Muscle of arm (tissue), 14 donors: ENCODE measurements at places on chromosomes 1 and 21.

- DNase-seq, result no peak
Observed at GRCh38 chr1:70415882-70416281, 4.8 kb downstream of the CTH start.

- no peak for DNase-seq
Observed at GRCh38 chr1:118992237-118992825, 4.2 kb upstream of the TBX15 start.

DNA sequence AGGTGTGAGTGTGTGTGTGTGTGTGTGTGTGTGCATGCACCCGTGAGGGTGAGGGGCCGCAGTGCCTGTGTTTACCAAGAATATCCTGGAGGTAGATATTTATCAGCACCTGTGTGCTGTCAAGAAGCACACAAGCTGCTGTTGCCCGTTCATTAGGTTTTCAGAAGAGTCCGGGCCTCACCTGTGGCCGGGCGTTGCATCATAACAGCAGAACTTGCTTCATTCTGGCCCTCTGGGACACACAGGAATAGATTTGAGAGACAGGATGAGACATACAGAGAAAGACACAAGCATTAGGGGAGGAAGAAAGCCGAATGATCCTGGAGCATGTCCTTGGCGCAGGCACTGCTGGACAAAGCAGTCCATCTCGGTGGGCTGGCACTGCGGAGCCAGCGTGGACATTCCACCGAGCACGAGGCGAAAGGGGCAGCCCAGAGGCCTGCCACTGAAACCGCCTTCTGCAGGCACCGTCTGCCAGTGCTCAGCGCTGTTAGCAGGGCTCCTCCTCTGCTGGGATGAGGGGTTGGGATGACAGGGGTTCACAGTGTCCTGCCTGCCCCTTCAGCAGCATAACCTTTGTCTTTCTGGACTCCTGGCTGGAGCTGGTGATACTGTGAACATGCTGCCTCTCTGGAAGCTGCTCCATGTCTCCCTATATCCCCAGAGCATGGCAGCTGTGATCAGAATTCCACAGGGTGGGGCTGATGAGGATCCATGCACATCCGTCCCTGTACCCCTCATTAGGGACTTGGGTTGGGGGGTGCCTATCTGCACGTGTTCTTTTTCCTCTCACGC is 81.1 kb downstream of the PEX14 start:
- no peak for DNase-seq

- DNase-seq, result no peak
Observed at GRCh38 chr1:36645867-36646266, 163.2 kb upstream of the CSF3R start.

- no peak for DNase-seq
Observed at GRCh38 chr21:45613881-45614280, 29.6 kb upstream of the PCBP3 start.

DNA sequence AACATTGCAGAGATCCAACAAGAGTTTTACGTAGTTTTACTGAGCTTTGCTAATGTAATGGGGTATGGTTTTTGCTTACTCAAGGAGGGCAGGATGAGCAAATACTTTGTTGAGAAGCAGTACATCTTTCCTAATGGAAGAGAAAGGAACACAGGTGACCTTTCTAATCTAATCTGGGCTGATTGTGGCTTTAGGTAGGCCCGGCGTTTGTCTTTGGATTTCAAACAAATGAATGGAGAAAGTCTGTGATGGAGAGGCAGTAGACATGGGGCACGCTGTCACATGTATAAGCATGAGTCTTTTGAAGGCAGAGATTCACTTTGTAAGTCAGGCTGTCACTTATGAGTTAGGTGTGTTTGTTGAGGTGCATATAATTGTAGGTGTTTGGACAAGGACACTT is 1.7 kb downstream of the PLEKHM2 start:
- DNase-seq, result no peak

- DNase-seq, result no peak
Observed at GRCh38 chr1:172851077-172851476, 192.2 kb downstream of the FASLG start.

DNA sequence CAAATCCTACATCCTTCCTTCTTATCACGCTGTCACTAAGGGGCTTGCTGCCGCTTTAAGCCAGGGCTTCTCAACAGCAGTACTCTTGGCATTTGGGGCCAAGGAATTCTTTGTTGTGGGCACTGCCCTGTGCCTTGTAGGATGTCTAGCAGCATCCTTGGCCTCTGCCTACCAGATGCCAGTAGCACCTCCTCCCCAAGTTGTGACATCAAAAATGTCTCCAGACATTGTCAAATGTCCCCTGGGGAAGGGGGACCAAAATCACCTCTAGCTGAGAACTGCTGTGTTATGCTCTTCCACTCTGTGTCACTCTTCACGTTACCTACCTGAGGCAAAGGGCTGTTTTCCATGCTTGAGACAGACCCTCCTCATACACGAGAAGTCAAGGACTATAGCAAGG is 400.3 kb upstream of the POU3F1 start:
- no peak for DNase-seq

- peak; percentile 14 for DNase-seq
Observed at GRCh38 chr21:32611471-32611997, 643 bp downstream of the CFAP298 start.

GRCh38 chr1:158013840-158014730 is 20.6 kb downstream of the KIRREL1 start:
- DNase-seq, result peak; percentile 54

DNA sequence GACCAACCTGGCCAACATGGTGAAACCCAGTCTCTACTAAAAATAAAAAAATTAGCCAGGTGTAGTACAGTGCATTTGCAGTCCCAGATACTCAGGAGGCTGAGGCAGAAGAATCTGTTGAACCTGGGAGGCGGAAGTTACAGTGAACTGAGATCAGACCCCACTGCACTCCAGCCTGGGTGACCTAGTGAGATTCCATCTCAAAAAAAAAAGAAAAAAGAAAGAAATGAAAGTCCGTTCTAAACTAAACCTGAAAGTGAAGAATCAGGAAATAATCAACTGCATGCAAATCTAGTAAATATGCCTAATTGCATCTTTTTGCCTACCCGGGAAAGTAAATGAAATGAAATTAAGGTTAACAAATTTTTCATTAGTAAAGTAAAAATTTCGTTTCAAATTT is 99.6 kb downstream of the ZZZ3 start:
- no peak for DNase-seq

DNA sequence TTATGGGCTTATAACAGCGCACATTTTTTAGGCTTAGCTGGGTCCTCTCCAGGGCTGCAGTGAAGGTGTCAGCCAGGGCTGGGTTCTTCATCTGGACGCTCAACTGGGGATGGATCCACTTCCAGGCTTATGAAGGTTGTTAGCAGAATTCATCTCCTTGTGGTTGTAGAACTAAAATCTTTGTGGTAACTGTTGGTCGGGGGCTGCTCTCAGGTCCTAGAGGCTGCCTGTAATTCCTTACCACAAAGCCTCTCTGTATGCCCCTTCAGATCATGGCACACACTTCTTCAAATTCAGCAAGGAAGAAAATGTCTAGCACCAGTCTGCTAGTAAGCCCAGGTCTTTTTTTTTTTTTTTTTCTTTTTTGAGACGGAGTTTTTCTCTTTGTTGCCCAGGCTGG is 40.9 kb upstream of the EPS8L3 start:
- no peak for DNase-seq

- no peak for DNase-seq
Observed at GRCh38 chr21:27047283-27047657, 80.4 kb upstream of the ADAMTS5 start.
